ENCODE measurements at places on chromosomes 13 and 19.
A peak's percentile ranks its signal among the peaks of the same experiment; 100 is the strongest.

GRCh38 chr13:73210218-73210883, 151.5 kb downstream of the KLF5 start:
- DNase-seq, result peak; percentile 60

GRCh38 chr19:31485472-31485871, 136.2 kb upstream of the TSHZ3 start:
- DNase-seq, result no peak

DNA sequence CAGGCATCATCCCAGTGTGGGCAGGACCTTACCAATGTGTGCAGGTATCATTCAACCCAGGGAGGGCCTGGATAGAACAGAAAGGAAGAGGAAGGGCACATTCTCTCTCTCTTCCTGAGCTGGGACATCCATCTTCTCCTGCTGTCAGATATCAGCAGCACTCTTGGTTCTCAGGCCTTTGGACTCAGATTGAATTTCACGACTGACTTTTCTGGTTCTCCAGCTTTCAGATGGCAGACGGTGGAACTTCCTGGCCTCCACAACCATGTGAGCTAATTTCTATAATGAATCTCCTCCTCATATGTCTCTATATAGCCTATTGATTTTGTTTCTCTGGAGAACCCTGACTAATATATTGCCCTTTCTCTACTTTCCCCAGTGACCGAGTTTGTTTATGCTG, 77.3 kb downstream of the OLFM4 start:
- no peak for DNase-seq

GRCh38 chr13:73820688-73821087, 313.5 kb downstream of the KLF12 start:
- no peak for DNase-seq

DNA sequence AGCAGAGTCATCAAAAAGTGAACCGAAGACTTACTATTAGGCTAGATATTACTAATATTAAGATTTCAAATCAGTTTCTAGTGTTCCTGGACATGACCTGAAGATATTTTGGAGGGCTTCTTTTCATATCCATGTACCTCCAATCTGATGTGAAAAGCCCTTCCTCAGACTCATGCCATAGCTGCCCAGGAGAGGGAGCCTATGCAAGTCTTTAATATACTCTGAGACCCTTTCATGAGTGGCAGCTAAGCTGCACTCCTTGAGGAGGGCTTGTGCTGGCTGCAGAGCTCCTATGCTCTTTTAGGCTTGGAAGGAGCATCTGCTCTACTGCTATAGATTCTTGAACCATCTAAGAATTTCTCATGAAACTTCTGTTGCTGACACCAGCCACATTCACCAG, 715.3 kb downstream of the OLFM4 start:
- no peak for DNase-seq

DNA sequence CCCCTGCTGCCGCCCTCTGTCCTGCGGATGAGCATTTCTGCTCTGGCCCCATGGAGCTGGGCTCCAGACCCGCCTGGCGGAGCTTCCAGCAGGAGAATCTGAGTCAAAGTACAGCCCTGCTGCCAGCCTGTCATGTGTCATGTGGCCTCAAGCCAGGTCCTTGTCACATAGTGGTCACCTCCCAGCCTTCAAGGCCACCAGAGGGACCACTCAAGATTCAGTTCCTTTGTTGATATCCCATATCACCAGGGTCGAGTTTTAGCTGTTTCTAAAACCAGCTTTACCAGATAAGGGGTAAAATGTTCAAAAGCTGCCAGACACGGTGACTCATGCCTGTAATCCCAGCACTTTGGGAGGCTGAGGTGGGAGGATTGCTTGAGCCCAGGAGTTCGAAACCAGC, 13.4 kb downstream of the THOP1 start:
- no peak for DNase-seq

DNA sequence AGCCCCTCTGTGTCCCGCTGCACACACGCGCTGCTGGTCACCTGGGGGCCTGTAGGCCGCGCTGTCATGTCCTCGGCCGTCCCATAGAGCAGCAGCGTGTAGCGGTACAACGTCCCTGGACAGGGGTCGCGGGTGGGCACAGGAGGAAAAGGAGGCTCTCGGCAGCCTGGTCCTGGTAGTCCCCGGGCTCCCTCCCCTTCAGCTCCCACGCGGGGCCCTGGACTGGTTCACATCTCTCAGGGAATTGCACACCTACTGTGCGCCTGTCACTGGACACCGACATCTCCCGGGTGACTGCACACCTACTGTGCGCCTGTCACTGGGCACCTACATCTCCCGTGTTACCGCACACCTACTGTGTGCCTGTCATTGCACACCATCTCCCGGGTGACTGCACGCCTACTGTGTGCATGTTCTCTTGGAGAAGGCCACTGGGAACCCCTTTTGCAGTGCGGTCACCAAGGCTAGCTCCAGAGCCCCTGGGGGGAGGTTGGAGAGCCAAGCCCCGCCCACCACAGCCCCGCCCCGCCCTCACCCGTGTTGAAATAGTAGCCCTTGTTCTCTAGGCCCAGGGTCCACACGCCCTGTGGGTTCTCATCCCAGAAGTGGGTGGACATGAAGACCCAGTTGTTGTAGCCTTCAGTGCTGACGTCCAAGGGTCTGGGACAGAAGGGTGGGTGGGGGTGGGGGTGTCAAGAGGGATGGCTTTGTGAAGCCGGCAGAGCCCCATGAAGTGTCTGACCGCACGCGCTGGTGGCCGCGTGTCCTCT, 3.5 kb upstream of the C19orf25 start:
- DNase-seq, result no peak

- peak; percentile 20 for DNase-seq
These were observed 595 bp downstream of the ZNF440 start for GRCh38 chr19:11814700-11815035.

GRCh38 chr13:50106559-50106958, 91.3 kb downstream of the KCNRG start:
- DNase-seq, result no peak

- DNase-seq, result no peak
These were observed 8.2 kb upstream of the DHDH start for GRCh38 chr19:48925240-48925843.

DNA sequence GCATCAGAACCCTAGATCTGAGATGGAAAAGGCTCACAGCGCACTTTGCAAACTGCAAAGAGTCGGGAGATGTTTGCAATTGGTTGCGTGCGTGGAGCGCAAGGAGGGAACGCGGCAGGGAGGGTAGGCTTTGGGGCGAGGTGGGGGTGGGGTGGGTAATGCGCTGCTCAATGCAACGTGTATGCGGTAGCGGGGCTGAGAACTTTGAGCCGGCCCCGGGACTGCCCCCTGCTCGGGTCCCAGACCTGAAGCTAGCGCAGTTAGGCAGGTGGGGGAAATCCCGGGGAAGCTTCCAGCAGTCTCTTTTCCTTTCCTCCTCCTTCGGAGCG, 971 bp downstream of the FOSB start:
- no peak for DNase-seq

DNA sequence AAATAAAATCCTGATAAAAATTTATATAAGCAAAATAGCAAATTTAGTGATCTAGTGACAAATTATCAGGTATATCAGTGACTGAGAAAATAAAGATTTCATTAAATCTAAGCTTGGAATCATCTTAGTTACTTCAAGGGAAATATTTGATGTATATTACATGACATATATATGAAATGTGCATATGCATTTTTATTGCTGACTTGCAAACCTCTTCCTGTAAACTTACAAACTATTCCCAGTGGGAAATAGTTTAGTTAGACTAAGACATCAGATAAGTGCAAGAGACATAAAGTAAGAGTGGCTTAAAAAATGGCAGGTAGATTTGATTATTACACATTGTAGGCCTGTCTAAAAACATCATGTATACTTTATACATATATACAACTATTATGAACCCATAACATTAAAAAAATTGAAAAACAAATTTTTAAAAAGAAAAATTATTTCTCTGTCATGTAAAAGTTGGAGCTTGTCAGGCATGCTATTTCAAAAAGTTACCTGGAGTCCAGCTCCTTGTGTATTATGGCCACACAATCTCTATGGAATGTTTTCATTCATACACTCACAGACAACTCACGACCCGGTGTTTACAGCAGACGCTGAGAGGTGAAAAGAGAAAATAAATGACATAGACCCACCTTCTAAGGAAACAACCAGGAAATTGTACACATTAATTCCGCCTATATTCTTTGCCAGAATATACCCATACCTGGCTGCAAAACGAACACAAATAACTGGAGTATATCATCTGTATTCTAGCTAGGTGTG, 724.5 kb downstream of the SLITRK6 start:
- no peak for DNase-seq

DNA sequence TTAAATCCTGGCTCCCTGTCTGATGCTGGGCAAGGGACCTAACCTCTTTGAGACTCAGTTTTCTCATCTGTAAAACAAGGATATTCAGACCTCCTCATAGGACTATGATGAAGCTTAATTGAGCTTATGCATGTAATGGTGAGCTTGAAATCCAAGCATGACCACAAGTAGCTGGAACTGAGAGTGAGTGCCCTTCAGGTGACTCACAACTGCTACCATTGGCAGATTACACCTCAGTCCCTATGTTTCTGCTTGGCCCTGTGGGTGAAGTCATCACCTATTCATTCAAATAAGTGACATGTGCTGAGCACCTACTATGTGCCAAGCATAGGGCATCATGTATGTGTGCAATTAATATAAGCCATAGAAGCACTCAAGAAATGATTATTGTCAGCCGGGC, 25.7 kb downstream of the NOVA2 start:
- DNase-seq, result no peak

GRCh38 chr13:25701304-25701703, 329.5 kb downstream of the ATP8A2 start:
- DNase-seq, result no peak

GRCh38 chr13:93173654-93174053, 53.0 kb upstream of the GPC6 start:
- no peak for DNase-seq

DNA sequence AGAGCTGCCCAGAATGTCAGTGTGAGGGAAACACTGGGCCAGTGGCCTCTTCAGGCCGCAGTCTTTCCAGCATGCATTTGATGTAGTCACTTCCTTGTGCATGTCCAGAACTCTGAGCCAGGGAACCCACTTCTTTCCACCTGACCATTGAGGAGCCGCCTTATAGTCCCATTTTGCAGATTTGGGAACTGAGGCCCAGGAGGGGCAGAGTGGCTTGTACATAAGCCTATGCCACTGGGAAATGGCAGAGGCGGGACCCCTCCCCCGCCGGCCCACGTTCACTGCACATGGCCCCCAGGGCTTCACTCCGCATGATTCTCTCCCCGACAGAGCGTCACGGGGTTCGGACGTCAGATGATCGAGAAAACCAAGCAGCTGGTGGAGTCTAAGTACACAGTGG, 5.6 kb upstream of the SPIB start:
- DNase-seq, result no peak

DNA sequence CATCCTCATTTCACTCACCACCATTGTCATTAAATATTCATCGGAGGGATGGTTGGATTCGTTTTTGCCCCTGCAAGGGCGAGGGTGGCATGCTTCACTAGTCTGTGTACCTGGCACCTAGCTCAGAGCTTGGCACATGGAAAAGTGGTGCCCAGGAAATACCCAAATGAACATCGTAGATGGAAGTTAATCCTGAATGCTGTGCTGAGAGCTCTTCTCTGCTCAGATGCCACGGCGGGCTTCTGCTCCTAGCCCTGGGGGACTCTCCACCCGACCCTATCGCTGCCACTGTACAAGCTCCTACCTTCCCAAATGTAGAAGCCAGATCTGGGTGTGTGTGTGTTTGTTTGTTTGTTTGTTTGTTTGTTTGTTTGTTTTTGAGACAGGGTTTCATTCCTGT, 113.0 kb upstream of the ZNF507 start:
- no peak for DNase-seq

DNA sequence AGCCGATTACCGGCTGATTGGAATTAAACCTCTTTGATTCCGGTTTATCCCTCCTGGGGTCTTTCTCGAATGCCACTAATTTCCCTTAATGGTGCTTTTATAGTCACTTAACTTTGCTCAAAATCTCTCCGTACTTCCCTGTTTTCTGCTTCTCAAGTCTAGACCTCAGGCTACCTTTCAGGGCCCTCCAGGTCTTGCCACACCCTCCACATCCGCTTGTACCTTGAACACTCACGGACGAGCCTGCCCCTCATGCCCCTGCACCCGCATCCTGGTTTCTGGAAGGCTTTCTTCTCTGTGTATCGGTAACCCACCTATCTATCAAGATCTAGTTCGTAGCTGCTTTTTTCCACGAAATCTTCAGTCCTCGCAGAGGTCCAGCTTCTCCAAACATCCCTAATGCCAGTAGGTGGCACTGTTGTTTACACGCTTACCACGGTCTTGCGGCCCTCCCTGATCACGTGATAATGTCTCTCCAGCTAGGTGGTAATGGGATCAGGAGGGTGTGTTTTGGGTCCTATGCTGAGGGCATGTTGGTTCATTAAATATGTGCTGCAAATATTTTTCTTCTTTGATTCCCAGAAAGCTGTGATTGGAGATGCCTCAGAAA, 13.8 kb downstream of the ATP12A start:
- DNase-seq, result peak; percentile 72

DNA sequence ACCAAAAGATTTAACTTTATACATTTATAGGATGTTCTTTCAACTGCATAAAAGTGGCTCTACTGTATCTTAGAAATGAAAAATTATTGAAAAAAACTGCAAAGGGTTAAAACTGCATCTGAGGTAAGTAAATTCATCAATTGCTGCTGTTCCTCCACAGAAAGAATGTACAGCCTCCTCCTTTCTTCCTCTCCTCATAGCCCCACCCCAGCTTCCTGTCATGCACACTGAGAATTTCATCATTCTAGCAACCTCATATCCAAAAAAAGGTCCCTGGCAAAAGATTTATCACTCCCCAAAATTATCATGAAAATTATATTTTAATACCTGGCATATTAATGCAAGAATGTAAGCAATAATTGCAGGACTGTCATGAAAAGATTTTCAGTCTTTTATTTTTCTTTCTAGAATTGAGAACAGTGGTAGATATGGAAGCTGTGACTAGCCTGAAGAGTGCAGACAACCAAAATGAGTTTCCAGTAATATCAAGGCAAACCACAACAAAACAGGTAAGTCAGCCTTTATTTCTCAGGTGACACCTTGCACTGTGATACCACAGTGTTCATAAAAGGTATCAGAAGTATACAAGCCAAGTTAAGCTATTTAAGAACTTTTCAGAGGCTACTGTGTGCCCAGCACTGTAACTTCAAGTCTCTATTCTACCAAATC, 110.8 kb downstream of the SUCLA2 start:
- DNase-seq, result no peak

DNA sequence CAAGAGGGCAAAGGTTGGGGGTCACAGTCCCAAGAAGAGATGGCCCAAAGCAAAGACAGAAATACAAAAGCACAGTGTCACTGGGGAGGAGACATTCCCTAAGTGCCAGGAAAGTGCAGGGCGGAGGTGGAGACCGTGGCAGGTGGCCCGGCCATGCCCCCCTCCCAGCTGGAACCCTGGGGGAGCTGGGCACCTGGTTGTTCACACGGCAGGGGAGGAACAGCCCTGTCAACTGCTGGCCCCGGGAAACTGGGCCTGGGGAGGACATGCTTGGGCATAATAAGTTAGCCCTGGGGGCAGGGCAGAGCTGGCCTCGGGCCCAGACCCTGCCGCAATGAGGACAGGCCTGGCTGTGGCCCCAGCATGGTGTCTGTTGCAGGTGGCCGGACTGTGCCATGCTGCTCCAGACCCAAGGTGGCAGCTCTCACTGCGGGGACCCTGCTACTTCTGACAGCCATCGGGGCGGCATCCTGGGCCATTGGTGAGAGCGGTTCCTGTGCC, 7.4 kb downstream of the HPN start:
- no peak for DNase-seq

GRCh38 chr19:4639531-4640246, 373 bp downstream of the TNFAIP8L1 start:
- DNase-seq, result peak; percentile 25

GRCh38 chr13:100880166-100880565, 205.6 kb upstream of the TMTC4 start:
- DNase-seq, result no peak

- no peak for DNase-seq
These were observed 88.0 kb downstream of the ENOX1 start for GRCh38 chr13:43698758-43699157.

Data from brain (organoid and tissue), 16 donors.